ENCODE measurements at places on chromosomes 6 and 20.

- no peak for DNase-seq
Observed at GRCh38 chr6:25697537-25698340, 45.7 kb downstream of the SCGN start.

- no peak for DNase-seq
Observed at GRCh38 chr6:83359638-83360037, 71.2 kb downstream of the ME1 start.

DNA sequence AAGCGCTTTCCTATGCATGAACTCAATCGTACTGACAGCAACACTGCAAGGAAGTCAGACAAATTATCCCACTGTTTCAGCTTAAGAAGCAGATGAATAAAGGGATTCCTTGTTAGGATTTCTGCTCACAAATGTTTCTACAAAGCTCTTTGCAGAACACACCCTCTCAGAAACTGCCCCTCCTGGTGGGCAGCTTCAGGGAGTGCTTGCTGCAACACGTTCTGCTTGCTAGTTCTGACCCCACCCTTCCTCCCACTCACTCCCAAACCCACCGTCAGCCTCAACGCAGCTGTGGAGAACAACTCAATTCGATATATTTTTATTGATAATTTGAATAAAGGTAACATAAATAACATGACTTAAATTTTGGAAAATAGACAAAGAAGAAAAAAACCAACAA, 250.8 kb upstream of the PRDM1 start:
- peak; percentile 26 for DNase-seq

- no peak for DNase-seq
Observed at GRCh38 chr6:39804466-39805065, 12.4 kb downstream of the DAAM2 start.

GRCh38 chr20:18256440-18257090, 31.8 kb upstream of the ZNF133 start:
- no peak for DNase-seq

GRCh38 chr20:12702312-12702711, 306.5 kb upstream of the SPTLC3 start:
- no peak for DNase-seq

- DNase-seq = no peak
Observed at GRCh38 chr6:1851681-1852456, 242.2 kb downstream of the FOXC1 start.

DNA sequence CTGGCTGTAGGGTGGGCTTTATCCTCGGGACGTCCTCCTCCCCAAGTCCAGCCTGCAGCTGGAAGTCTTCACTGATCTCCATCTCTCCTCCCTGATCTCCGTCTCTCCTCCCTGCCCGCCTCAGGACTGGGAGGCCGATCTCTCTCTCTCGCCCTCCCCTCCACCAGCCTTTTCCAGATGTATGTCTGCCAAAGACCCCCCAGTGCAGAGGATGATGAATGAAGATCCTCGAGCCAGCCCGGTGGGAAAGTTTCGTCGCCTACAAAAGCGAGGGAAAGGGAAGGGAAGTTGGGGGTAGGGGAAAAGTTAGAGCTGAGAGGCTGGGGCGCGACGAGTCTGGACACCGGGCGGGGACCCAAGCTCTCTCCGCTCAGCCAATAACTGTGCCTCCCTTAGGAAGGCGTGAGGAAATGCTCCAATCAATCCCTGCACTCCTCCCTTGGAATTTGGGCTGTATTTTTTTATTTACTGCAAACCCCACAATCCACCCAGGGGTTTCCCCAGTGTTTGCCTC, 595 bp upstream of the SRF start:
- DNase-seq = no peak

- peak; percentile 86 for DNase-seq
Observed at GRCh38 chr6:41732591-41733359, 2.6 kb downstream of the TFEB start.

DNA sequence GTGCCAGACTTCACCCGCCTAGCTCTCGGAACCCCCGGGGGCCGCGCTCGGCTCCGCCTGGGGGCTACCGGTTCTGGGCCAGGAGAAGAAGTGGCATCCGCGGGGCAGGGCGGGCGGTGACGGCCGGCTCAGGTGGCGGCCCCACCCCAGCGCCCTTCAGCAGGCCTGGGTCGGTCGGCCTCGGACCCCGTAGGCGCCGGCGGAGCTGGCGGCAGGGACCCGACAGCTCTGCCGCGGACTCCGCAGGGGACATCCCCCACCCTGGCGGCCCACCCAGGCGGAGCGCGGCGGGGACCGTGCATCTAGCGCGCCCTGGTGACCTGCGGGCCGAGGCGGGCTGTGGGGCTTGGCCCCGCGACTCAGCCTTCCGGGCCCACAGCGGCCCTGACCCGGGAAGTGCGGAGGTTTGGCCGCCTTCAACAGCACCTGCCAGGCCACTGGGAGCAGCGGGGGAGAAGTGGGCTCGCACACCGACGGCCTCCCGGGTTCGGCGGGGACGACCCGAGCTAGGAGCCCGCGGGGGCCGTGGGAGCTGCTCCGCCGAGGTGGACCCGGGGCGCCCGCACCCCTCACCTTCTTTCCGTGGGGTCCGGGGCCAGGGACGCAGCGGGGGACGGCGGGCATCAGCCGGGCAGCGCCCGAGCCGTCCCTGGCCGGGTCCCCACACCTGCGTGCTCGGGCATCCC, 87.1 kb downstream of the TMEM242 start:
- peak; percentile 18 for DNase-seq

- DNase-seq = no peak
Observed at GRCh38 chr6:138347864-138348263, 29.8 kb upstream of the SMIM28 start.

DNA sequence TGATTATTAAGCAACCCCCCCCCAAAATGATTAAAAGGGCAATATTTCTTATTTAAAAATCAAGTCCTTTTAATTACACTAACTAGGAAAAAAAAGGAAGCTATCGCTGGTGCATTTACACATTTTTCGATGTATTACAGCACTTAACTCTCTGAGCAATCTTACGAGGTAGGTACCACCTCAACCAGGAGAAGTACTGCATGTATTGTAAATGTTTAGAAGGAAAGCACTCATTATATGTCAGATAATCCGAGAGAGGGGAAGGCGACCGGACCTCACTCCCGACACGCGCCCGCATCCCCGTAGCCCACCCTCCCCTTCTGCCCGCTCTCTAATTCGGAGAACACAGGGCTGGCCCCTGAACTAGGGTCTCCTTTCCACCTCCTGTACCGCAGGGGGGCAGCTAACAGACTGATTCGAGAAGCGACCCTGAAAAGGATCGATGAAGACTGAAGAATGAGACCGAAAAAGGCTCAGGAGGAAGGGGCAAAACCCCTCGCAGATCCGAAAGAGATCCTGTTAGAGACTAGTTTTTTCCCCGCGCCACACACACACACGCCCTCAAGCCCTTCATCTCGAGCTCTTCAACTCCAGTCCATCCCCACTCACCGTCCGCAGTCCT, 337 bp downstream of the ESF1 start:
- DNase-seq = no peak

DNA sequence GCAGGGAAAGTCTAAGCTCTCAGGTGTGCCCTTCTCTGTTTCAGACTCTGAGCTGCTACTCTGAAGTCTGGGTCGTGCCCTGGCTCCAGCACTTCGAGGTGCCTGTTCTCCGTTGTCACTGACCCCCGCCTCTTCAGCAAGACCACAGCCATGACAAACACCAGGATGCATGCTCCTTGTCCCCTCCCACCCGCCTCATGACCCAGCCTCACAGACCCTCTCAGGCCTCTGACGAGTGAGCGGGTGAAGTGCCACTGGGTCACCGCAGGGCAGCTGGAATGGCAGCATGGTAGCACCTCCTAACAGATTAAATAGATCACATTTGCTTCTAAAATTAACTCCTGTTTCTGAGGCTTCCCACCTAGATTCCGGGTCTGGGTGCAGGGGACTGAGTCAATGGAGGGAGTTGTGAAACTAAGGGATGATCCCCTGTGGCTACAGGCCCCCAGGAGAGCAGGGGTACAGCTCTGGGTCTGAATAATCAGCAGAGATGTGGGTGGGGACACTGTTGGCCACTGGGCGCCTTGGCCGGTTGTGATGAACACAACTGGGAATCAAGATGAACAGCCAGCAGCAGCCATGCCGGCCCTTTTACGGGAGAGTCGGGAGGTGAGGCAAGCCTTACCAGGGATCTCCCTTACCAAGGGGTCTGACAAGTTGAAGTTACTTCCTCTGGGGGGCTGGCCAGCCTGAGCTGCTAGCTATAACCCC, 10.7 kb downstream of the CST7 start:
- no peak for DNase-seq

DNA sequence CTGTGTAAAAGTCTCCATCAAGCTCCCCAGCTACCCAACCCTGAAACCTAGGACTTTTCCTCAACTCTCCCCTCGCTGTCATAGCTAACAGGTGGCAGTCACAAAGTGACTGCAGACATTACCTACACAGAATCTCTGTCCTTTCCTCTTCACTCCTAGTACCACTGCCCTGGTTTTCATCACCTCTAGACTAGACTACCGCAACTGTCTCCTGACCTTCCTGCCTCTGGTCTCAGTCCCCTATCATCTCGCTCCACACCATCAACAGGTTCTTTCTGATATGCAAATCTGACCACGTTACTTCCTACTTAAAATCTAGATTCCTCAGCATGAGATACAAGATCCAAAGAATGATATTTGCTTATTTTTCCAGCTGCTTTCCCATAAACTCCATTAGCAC, 93.8 kb downstream of the SMLR1 start:
- no peak for DNase-seq

- DNase-seq = no peak
Observed at GRCh38 chr6:53236241-53236640, 87.6 kb upstream of the GCM1 start.

- no peak for DNase-seq
Observed at GRCh38 chr6:11329726-11330412, 97.4 kb upstream of the NEDD9 start.

DNA sequence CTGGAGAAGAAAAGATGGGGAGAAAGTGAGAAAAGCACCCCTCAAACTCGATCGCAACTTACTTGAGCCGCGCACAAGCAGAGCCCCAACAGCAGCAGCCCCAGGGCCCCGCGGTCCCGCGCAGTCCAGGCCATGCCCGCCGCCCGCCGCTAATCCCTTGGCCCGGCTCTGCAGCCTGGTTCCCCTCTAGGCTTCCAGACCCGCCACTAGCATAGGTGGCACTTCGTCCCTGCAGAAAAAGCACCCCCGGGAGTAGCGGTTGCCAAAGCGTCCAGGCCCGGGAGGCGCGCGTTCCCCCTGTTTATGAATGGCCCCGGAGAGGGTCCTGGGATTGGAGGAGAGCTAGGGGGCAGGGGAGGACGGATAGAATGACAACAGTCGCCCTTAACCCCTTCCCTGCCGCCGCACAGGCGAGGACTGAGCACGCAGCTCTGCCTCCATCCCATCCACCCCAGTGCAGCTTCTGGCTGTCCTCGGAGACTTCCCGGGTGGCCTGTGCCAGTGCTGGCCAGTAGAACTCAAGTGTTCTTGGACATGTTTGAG, 19.9 kb downstream of the COL9A1 start:
- DNase-seq = no peak

- DNase-seq = no peak
Observed at GRCh38 chr6:110356778-110357177, 1.4 kb downstream of the METTL24 start.

DNA sequence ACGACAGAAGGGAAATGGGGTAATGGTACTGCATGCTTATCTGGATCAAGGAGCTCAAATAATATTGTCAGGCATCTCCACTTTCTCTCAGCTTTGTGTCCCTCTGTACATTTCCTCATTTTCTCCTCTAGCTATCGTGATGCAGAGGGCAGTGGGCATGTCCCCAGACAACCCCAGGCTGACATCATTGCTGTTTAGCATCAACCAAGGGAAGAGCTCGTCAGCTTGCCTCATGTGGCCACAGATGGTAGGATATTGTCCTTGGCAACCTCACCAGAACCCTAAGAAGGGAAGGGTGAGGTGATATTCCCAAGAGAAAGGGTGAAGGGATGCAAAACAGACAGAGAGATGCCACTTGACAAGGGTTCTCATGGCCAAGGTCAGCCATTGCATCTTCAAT, 58.3 kb downstream of the MAFB start:
- no peak for DNase-seq

DNA sequence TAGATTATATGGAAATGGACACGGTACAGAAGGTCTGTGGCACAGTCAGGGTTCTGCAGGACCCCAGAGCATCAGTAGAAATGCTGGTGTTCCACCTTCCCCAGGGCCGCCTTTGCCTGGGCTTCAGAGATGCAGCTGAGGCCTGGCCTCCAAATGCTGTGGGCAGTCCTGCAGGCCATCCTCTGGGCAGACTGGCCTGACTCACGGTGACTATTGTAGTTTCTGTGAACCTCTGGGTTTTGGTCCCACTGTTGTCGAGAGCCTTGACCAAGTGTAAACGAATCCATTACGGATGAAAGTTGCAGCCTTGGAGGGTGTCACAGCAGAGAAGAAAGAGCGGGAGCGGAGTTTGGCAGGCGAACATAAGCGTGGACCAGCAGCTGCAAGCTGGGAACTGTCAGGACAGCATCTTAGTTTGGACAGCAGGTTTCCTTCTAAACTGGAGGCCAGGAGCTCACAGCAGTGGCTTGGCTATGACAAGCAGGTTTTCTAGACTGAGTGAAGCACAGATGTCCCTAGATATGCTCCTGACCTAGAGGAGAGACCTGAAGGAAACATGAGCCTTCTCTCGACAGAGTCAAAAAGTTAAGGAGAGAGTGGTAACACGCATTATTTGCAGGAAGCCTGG, 46.2 kb upstream of the BCLAF1 start:
- DNase-seq = no peak

DNA sequence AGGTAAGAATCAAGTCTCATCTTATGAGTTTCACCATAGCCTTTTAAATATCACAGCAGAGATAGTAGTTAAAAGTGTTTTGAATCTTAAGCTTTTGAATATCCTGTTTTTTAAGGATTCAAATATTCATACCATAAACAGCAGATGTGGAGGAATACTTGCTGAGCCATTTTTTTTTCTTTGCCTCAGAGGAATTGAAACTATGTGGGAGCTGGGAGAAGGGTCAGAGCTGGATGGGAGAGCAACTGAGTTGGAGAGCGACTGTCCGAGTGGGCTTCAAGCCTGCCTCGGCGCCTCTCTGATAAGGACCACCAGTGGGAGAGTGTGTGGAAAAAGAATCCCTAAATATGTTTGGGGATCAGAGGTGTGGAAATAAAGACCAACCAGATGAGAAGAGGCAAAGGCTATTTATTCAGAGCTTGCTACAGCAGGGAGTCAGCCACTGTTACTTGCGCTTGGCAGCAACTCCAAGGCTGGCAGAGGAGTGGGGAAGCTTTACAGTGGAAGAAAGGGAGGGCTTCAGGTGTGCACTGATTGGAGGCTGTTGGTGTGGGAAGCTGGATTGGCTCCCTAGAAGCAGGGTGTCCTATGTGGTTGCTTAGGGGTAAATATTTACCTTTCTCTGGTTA, 34.3 kb upstream of the MCUR1 start:
- DNase-seq = no peak
